ENCODE measurements at places on chromosomes 3 and 15.

- DNase-seq, result no peak
Measured at GRCh38 chr3:4310971-4311370, 7.8 kb downstream of the SETMAR start.

- no peak for DNase-seq
Measured at GRCh38 chr15:68774521-68775235, 46.0 kb downstream of the ANP32A start.

DNA sequence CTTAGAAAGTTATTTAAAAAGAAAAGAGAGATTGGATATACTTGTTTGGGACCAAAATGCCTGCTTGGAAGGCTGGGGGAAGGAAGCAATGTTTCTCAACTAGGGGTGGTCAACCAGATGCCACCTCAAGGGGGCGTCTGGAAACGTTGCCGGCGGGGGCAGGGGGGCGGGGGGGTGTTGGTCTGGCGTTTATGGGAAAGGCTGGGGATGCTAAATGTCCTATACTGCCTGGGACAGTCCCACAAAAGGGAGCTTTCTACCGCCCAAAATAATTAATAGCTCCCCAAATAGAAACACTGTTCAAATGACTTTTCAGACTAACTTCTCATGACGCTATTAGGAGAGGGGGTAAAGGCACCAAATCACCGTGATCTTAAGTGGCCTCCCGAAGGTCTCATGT is 2.2 kb downstream of the POLG start:
- no peak for DNase-seq

- DNase-seq, result no peak
Measured at GRCh38 chr15:35427091-35427490, 118.9 kb downstream of the DPH6 start.

DNA sequence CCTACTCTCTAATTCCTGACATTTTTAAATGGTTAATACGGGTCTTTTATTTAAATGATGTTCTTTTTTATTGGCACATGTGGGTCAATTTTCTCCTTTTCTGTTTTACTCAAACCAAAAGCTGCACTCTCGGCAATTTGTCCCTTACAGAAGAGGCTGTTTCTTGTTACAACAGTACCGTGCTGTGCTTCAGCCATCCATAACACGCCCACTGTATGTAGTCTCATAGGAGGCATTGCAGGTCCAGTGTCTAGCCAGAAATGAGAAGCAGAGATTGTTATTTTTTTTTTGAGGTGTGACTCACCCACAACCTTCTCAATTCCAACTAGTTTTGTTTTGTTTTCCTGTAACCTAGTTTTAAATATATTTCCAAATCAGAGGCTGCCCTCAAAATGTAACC is 164.6 kb downstream of the GMNC start:
- no peak for DNase-seq

GRCh38 chr3:115961380-115961779 is 338.1 kb downstream of the GAP43 start:
- no peak for DNase-seq

DNA sequence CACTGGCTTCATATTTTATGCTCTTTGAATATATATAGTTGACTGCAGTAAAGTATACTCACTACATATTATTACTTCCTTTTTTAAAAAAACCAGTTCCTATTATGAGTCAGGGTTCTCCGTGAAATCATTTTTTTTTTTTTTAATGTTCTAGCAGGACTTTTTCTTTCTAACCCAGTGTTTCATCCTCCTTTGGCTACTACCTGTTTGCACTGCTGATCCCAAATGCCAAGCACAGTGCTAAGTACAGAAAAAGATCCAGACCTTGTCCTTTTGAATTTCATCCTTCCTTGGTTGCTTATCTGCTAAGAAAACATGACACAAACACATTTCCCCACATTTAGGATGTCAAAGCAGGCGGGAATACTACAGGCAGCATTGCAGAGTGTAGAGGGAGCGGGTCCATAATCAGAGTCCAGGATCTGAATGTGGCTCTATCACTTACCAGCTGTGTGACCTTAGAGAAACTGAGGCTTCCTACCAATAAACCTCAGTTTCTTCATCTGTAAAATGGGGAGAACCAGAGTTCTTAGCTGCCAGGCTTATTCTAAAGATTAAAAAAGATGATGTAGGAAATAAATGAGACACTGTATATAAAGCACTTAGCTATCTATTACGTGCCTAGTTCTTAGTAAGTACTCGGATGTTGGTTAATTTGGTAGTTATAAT is 37.2 kb upstream of the ANPEP start:
- no peak for DNase-seq

DNA sequence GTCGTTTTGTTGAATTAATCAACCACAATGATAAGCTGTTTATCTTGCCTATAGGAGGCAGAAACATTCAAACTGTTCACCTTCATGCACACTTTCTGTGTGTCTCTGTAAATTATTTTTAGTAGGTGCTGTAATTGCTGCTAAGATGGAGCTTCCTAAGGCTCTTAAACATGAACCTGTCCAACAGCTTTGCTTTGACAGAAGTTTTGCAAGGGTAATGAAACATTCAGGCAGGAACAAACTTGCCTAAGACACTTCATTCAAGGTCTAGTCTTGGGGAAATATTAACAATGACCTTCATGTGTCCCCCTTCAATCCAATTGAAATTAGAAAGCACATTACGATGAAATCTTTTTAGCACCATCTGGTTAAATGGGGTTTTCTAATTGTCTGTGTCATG is 156.1 kb downstream of the DIPK2A start:
- DNase-seq, result no peak

- no peak for DNase-seq
Measured at GRCh38 chr3:72523429-72524151, 324.7 kb downstream of the SHQ1 start.
